Hematopoietic multipotent progenitor cell (in vitro differentiated cells): ENCODE measurements at places on chromosomes 7 and 10.

DNA sequence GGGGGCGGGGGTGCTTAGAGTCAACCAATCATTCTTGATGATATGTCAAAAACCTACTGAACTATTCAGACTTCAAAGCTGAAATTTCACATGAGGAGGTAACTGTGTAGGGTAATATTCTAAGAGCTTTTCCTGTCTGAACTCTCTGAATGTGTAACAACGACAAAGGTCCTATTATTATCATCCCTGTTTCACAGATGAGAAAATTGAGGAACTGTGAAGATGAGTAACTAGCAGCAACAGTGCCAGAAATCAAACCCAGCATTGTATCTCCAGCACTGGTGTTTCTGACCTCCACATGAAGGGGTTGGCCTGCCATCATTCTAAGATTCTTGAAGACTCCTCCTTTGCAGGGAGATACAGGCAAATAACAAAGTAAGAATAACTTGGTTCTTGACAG lies 294.7 kb upstream of the AOAH start:
- no peak for DNase-seq

- no peak for DNase-seq
Observed at GRCh38 chr7:130425796-130426195, 15.0 kb downstream of the CEP41 start.

- no peak for DNase-seq
Observed at GRCh38 chr10:51121861-51122260, 47.6 kb downstream of the PRKG1 start.

DNA sequence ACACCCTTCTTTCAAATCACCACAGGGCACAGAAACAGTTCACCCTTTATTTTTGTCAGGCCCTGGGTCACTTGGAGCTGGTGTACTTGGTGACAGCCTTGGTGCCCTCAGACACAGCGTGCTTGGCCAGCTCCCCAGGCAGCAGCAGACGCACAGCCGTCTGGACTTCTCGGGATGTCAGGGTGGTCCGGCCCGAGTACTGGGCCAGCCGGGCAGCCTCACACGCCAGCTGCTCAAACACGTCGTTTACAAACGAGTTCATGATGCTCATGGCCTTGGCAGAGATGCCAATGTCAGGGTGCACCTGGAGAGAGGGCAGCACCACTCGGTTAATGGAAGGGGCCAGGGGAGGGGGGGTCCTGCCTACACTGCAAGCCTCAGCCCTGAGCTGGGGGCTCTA lies 2.5 kb downstream of the H2BK1 start:
- DNase-seq = no peak

GRCh38 chr10:109701633-109702215 lies 221.6 kb downstream of the XPNPEP1 start:
- DNase-seq = no peak

DNA sequence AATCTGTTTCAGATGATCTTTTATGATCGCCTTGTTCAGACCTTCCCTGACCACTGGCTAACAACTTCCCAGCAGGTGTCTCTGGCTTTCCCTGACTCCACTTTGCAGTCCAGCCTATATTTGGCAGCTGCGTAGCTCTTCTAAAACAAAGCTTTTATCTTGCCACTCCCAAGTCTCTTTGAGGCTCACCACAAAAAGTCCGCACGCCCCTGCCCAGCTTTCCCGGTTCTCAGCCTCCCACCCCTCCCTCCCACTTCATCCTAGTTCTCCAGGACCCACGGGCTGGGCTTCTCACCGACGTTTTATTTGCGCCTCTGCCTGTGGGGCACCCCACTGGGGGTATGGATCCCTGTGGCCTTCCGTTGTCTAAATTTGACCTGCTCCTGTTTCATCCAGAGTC lies 58.9 kb upstream of the USP6NL start:
- DNase-seq = no peak

DNA sequence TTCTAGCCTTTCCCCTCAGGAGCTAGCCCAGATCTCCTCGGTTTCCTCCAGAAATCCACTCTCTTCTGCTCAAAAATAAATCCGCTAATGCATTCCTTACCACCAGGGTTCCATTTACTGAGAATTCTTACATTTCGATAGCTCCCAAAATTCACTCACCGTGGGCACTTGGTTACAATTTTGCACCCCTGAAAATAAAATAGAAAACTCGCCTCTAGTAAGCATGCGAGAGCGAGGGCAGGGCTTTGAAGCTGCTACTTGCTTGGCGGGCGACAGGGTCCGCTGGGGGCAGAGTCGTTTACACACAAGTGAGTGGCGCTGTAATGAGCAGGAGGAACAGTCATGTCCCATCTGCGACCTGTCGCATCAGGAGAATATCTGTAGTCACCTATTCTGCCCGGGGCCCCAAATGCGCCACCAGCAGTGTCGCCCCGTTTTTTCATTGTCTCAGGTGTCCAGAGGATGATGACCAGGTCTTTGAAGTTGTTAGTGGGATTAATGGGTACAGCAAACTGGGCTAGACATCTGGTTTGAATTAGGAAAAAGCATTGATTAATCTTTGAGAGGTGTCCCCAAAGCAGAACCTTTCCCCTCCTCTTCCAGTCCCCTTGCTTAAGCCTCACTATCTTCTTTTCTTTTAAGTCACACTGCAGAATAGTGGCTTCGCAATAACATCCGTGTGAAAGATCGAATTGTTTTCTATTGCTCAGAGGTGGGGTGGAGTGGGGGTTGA lies 1.2 kb upstream of the MEOX2 start:
- DNase-seq = peak; percentile 49

DNA sequence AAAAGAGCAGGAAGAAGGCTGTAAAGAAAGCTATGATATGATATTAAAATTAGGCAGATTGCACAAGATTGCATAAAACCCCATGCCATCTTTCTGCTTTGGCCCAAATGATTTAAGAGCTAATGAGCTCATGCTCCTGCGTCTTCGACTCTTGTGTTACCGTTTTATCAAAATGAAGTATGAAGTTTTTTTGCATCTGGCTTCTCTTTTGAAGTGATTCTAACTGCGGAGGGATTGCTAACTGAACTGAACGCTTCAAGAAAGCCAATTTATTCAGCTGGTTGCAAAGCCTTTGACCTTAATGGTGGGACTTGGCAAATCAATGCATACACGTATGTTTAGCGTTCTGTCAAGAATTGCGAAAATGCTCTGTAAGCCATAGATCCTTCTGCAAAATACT lies 282.9 kb downstream of the TWIST1 start:
- no peak for DNase-seq

DNA sequence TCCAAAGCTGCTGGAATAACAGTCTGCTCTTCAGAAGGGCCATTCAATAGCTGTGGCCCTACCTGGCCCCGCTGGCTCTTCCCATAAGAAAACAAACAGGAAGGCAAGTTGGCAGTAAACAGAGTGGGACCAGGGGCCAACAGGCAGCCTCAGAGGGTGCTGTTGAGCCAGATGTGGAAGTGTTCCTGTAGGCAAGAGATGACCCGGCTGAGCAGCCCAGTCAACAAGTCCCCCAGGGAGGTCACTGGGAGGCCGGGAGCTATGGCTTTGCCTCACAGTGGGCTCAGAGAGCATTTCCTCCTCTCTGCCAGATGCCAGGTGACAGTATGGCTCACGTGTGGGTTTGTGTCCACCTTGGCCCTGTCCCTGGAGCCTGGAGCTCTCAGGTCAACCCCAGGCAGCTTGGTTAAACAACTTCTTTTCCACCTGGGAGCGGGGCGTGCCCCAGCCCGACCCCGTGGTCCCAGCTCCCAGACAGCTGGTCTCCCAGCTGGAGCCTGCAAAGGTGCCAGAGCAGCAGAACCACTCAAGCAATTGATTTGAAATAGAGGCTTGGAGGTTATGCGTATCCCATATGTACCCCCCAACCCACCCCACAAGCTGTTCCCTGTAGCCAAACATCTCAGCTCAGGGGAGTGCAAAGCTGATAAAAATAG lies 33.8 kb upstream of the LOXL4 start:
- no peak for DNase-seq

GRCh38 chr7:97307521-97308108 lies 190.1 kb downstream of the SDHAF3 start:
- no peak for DNase-seq

DNA sequence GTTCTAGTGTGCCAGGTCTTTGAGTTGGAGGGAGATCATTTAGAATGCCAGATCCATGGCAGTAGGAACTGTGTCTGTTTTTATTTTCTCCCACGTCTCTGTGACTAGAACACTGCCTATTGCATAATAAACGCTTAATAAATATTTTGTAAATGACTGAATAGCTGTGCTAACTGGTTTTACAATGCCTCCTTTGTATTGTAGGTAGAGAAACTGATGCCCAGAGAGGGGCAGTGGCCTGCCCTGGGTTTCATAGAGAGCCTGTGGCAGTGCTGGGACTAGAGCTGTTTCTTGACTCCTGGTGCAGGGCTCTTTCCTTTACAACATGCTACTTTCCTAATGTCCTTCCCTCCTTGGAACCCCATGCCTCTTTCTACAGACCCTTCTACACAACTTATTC lies 2.5 kb downstream of the TAS2R5 start:
- no peak for DNase-seq

DNA sequence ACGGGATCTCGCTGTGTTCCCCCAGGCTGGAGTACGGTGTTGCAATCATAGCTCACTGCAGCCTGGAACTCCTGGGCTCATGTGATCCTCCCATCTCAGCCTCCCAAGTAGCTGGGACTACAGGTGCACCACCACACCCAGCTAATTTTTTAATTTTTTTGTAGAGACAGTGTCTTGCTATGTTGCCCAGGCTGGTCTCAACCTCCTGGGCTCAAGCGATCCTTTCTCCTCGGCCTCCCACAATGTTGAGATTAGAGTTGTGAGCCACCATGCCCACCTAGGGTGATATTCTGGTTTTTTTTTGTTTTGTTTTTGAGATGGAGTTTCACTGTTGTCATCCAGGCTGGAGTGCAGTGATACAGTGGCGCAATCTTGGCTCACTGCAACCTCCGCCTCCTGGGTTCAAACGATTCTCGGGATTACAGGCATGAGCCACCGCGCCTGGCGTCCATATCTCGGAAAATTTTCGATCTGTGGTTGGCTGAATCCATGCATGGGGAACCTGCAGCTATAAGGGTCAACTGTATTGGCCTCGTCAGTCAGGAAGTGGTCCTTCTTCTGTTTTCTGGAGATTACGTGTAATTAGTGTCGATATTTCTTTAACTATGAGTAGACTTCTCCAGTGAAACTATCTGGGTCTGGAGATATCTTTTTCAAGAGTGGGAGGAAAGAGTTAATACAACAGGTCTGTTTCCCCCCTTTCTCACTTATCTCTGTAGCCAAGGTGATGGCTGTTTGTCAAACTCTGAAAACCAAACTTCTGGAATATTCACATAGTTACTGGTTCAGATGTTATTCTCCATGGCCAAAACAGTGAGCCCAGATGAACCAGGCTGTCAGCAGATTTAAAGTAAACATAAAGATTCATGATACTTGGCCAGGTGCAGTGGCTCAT lies 21.0 kb upstream of the FIS1 start:
- DNase-seq = peak; percentile 61

GRCh38 chr7:106039486-106040060 lies 72.5 kb downstream of the SYPL1 start:
- DNase-seq = no peak

DNA sequence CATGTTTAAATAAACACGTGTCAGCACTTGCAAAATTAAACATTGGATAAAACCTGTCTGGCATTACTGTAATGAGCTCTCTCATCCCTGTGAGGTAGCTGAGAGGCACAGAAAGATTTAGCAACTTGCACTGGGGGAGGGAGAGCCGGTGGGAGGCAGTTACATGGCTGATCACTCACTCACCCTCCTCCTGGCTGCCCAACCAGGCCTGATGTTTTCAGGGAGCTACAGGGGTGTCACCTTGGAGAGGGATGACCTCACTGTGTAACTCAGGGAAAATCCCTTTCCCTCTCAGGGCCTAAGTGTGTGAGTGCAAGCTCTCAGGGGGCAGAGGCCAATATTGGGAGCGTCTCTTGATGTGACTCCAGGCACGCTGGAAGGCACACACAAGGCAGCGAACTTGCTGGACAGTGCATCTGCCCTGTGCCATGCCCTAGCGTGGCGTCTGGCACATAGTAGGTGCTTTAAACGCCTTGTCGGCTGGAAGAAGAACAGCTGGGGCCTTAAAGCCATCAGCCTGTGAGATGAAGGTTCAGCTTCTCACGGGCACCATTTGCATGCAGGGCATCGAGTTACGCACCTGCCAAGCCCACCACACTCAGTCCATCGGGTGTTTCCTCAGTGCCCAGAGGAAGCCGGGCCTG lies 51.1 kb downstream of the ELFN1 start:
- DNase-seq = no peak

- DNase-seq = no peak
Observed at GRCh38 chr7:2211259-2211880, 21.4 kb downstream of the MAD1L1 start.

DNA sequence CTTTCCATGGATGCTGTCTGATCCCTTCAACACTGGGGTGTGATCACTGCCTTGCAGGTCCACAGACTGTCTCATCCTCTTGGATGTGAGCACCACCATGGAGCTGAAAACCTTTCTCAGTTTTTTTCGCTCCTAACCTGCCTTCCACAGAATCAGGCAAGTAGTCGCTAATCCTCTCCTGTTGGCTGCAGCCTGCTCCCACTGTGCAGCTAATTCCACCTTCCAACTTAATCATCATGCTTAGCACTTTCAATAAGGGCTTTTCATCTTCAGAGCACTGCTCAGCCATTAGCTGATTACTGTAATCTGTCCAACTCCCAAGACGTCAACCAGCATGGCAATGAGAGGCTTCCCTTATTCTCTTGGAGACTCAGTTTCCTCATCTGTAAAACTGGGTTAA lies 15.1 kb upstream of the CDH23 start:
- no peak for DNase-seq

- peak; percentile 94 for DNase-seq
Observed at GRCh38 chr7:16645593-16646471, at the start of the genes ANKMY2 and BZW2. Gene ANKMY2, minus strand, starts transcription at chr7:16645754. Its CDS starts 181 bp downstream, at chr7:16645573. Gene BZW2, plus strand, starts transcription at chr7:16646181. Its CDS starts 19,263 bp downstream, at chr7:16665444.

DNA sequence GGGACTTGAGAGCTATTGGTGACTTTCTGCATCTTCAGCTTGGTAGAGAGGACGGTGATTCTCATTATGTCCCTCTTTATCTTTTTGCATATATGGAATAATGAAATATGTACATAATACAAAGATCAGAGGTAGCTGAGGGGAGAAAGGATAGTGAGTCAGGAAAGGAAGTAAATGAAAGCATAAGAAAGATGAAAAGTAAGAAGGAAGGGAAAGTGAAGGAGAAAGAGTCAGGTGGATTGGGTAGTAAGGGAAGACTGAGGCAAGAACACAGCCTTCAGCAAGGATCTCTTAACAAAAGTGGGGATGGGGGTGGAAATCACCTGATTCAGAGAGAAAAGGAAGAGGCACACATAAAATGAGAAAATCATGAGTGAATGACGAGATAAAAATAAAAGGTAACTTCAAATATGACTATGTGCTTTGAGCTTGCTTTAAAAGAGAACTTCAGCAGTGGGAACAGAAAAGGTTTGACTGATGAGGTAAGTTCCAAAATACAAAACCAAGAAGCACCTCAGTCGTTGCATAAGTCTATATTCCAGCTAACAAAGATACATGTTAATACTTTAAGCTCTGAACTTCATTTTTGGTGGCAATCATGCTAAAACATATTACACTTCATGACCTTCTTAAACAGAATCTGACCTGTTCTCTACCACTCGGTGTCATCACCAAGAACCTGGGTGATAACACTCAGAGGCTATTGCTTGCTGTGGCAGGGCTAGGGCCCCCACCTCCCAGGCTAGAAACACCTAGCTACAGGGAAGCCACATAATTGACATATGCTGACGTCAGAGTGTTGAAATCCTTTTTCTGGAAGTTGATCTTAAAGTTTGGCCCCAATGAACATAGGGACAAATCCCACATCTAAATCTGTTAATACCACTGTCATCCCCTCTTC lies 32.9 kb downstream of the NRCAM start:
- DNase-seq = no peak

GRCh38 chr7:73719806-73720169 lies 319 bp upstream of the STX1A start:
- no peak for DNase-seq

GRCh38 chr7:21757537-21758282 lies 188.0 kb downstream of the CDCA7L start:
- no peak for DNase-seq
